Stimulated activated CD4-positive, alpha-beta T cell treated with anti-CD3 and anti-CD28 coated beads, Interleukin-15, amount 100 ng/mL, for 1 hour (primary cell): ENCODE measurements at places on chromosomes 6 and 20.

GRCh38 chr6:36130667-36131510 lies 576 bp downstream of the MAPK13 start:
- no peak for DNase-seq

DNA sequence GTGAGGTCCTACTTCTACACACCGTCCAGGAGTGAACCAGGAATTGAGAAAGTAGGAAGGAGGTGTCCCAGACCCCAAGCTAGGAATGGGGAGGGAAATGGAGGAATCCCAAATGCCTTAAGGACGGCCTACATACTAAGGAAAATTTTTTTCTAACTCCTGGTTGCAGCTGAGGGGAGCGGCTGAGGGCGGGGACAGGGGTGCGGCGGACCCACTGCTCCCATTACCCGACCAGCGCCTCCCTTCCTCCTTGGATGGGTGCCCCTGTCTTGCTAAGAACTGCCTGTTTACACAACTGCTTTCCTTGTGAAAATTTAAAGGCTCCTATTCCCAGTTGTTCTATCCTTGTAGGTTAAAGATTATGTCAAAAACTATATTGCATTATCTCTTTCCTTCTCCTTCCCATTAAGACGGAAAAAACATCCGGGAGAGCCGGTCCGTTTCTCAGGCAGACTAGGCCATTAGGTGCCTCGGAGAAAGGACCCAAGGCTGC lies 699 bp upstream of the HSPA1B start:
- no peak for DNase-seq

GRCh38 chr6:36703081-36703606 lies 5.5 kb downstream of the RAB44 start:
- no peak for DNase-seq

GRCh38 chr20:55761797-55762196 lies 243.5 kb downstream of the CBLN4 start:
- no peak for DNase-seq

DNA sequence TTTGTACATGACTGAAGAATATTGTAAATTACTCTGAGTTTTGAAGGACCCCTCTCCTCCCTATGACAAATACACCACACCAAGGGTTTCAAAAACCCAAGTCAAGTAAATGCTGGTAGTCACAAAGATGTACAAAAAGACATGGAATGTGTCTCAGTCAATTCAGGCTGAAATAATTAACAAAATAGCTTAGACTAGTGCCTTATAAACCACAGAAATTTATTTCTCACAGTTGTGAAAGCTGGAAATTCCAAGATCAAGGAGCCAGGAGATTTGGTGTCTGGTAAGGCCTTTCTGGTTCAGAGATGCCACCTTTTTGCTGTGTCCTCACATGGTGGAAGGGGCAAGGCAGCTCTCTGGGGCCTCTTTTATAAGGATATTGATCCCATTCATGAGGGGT lies 202.3 kb upstream of the RIN2 start:
- no peak for DNase-seq

GRCh38 chr20:1671891-1672669 lies 14.5 kb upstream of the SIRPG start:
- DNase-seq, result no peak

DNA sequence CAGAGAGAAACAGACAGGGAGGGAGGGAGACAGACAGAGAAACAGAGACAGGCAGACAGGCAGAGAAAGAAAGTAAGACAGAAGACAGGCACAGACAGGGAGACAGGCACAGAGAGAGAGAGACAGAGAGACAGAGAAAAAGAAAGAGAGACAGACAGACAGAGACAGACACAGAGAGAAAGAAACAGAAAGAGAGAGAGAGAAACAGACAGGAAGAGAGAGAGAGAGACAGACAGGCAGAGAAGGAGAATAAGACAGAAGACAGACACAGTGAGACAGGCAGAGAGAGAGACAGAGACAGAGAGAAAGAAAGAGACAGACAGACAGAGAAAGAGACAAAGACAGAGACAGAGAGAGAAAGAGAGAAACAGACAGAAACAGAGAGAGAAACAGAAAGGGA lies 754.8 kb upstream of the DEFB115 start:
- no peak for DNase-seq

DNA sequence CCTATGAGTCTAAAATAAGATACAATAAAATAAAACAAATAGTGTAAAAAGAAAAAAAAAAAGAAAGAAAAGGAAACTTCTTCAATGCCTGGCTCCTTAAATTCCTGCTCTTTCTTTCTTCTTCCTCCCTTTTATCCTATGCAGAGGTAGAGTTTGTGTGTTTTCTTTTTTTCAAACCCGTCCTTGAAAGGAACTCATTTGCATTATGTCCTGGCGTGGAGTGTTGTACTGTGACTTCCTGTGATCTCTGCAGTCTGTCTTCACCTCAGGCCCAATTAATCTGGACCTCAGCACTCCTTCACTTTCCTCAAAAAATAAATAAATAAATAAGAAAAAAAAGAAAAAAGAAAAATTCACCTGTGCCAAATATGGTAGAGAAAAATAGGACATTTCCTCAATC lies 541.9 kb upstream of the SPTLC3 start:
- no peak for DNase-seq

DNA sequence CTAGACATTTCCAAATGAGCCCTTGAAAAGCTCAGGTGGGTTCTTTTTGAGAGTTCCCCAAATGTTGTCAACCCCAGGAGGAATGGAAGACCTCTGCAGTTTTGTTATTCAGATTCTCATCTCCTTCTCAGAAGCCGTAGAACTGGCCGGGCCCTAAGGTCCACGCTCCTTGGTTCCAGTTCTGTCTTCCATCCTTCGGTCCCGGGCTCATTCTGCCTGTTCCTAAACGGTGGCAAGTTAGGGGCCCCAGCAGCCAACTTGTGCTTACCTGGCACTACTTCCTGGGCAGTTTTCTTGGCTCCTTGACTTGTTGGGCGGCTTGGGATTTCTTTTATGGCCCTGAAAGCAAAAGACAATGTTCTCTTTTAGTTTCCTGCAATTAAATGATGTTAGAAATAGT lies 6.4 kb downstream of the ESR1 start:
- no peak for DNase-seq

DNA sequence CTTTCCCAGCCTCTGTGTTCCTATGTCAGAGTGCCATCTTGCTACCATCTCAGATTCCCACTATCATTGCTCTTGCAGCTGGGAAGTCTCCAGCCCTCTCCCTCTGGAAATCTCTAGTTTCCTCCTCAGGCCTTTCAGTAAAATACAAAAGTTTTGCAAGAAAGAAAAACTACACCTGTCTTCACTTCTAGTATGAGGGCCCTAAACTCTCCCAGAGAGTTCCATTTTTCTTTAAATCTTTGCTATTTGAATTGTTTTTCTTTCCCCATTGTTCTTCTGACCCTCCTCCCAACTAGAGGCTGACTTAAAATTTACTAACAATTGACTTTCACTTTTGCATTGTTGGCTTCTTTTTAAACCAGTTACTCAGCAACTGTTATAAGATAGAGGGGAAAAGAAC lies 62.8 kb downstream of the LY86 start:
- DNase-seq, result no peak

DNA sequence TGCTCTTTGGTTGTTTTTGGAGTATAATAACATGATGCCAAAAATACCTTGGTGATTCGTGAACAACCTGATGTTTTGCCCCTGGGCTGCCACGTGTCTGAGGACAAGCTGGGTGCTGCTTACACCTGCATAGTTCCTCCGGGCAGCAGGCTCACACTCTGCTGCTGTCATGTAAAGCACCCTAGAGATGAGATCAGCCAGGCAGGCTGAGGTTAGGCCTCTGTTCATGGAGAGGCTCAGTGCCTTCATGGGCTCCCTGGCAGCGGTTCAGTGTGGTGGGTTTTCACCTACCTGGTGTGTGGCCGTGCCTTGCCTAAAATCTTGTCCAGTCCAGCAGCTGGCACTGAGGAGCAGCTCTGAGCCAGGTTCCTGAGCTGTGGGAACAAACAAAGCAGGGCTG lies 60.1 kb upstream of the TAGAP start:
- DNase-seq, result no peak

DNA sequence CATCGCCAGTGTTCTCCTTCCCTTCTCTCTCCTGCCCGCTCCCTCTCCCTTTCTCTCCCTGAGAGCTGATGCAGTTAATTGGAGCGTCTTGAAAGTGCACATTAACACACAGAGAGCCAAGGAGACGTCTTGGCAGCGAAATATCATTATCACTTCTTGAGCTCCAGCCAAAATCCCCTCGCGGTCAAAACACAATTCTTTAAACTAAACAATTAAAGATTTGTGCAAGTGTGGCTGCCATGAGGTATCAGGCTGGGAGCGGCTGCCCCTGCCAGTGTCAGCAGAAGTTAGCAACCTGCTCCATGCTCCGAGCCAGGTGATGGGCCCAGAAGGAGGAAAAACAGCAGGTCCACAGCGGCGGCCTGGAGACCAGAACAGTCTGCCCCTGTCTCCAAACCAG lies 100.9 kb upstream of the FOXP4 start:
- DNase-seq, result no peak
